ENCODE measurements at places on chromosomes 1 and 21. TPM values are rescaled to one million over a fixed set of nuclear protein-coding genes. Genes with fewer than 3 reads are reported as not detected.
A peak's percentile ranks its signal among the peaks of the same experiment; 100 is the strongest.

CFAP107 gene
- total RNA-seq, result not detected

HES2 gene
- total RNA-seq, result 0.36 TPM

DMBX1 gene
- 0.30 TPM for total RNA-seq

RBM11 gene
- 3.9 TPM for total RNA-seq

FDPS gene
- 370 TPM for total RNA-seq

PLEKHN1 gene
- 1.5 TPM for total RNA-seq

KRTAP19-3 gene
- not detected for total RNA-seq

HSF2BP gene
- 0.93 TPM for total RNA-seq

CNR2 gene
- total RNA-seq, result not detected

FCGR3B gene
- total RNA-seq, result not detected

DNA sequence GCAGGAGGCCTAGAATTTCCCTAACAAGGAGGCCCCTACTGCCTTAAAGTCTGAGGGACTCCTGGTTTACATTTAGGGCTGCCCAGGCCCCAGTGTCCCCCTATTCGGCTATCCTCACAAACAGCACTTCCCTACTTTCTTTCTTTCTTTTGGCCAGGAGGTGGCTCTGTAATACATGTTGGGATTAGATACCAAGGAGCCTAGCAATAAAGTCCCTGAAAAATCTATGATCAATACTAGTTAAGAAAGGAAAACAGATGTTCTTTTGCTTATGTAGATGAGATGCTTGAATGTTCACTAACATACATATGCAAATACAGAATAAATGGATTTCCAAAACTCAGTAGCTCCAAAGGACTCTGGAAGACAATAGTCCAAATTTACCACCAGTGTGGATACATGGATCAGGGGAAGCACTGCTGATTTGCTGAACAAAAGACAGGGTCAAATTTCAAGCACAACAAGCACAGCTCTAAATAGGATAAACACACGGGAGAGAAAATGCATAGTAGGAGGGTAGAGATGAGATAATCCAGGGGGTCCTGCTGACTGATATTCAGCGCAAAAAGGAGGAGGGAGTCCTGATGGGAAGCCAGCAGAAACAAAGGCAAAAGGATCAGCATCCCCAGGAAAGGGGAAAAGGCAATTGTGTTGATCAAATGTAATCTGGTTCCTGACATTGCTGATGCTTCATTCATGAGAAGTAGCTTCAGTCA is 240.0 kb downstream of the NUF2 start:
- DNase-seq, result peak; percentile 36

GRCh38 chr1:186715887-186716809 is 35.9 kb upstream of the PTGS2 start:
- DNase-seq, result no peak

GRCh38 chr1:167273027-167273800 is 52.5 kb downstream of the POU2F1 start:
- DNase-seq, result no peak

GRCh38 chr1:21659099-21659923 is 9.8 kb downstream of the RAP1GAP start:
- DNase-seq, result peak; percentile 62

- DNase-seq, result no peak
These were observed 45.5 kb upstream of the MRPS6 start for GRCh38 chr21:34027721-34028461.

DNA sequence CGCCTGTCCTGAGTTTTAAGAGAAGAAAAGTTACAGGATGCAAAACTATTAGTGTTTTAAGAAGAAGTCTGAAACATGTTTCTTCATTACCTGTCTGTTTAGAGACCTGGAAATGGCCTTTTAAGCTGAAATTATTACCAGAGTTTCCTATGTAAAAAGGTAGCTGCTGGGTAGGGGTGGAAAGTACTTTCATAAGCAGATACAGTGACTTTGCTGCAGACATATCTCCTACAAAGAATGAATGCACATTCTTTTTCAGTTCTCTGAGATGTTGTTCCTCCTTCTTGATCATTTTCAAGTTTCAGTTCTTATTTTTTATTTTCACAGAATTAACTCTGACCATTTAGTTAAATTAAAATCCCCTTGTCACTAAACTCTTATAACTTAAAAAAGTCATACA is 1329.6 kb downstream of the KCNT2 start:
- DNase-seq, result no peak

DNA sequence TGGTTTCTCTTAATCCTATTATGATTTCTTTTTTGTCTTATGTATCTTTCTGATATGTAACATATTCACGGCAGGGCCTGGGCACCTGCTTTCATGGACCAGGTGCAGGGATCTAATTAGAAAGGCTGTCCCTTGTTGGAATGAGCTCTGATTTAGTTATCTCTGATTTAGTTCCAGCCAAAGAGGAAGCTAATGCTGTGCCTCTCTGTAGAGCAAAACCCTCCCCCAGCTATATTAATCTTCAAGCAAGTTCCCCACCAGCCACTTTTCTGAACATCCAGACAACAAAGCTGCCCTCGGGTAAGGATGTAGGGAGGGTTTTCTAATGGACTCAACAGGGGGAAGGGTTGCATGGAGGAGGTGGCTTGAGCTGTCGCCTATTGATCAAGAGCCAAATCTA is 6.1 kb downstream of the TSACC start:
- no peak for DNase-seq

DNA sequence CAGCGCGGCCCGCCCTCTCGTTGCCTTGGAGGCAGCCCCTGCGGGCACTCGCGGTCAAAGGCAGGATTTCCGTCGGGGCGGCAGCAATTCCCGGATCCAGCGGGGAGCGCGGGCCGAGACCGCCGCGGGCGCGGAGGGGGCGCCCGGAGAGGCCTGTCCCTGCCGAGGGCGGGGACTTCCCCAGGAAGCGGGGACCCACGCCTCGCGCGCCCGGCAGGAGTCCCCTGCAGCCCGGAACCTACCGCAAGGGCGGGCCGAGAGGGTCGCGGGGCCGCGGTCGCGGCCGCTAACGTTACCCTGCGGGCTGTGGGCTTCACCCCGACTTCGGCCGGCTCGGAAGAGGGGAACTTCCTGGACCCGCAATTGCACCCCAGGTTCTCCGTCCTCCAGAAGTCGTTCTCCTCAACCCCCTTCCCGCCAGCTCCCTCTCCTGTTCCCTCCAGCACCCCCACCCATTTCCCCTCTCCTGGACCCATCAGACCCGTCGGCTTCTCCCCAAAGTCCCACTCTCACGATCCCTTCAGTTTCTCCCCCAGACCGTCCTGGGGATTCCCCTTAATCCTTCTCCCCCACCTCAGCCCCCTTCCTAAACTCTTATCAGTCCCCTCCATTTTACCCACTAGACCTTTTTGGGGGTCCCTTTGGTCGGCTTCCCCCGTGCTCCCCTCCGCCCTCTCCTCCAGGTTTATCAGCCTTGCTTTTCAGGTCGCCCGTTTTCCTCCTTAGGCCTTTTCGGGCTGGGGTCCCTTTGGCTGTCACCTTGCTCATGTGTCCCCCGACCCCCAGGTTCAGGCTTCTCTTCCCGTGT is 604 bp downstream of the FGR start:
- peak; percentile 67 for DNase-seq

DNA sequence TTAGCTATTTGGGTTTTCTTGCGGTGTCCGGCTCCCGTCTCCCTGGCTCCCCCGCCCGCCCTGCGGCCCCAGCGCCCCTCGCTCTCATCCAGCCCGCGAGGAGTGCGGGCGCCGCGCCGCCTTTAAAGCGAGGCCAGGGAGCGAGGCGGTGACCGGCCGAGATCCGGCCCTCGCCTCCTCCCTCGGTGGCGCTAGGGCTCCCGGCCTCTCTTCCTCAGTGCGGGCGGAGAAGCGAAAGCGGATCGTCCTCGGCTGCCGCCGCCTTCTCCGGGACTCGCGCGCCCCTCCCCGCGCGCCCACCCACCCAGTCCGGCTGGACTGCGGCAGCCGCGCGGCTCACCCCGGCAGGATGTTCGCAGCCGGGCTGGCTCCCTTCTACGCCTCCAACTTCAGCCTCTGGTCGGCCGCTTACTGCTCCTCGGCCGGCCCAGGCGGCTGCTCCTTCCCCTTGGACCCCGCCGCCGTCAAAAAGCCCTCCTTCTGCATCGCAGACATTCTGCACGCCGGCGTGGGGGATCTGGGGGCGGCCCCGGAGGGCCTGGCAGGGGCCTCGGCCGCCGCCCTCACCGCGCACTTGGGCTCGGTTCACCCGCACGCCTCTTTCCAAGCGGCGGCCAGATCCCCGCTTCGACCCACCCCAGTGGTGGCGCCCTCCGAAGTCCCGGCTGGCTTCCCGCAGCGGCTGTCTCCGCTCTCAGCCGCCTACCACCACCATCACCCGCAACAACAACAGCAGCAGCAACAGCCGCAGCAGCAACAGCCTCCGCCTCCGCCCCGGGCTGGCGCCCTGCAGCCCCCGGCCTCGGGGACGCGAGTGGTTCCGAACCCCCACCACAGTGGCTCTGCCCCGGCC is 492 bp downstream of the HLX start:
- peak; percentile 71 for DNase-seq

DNA sequence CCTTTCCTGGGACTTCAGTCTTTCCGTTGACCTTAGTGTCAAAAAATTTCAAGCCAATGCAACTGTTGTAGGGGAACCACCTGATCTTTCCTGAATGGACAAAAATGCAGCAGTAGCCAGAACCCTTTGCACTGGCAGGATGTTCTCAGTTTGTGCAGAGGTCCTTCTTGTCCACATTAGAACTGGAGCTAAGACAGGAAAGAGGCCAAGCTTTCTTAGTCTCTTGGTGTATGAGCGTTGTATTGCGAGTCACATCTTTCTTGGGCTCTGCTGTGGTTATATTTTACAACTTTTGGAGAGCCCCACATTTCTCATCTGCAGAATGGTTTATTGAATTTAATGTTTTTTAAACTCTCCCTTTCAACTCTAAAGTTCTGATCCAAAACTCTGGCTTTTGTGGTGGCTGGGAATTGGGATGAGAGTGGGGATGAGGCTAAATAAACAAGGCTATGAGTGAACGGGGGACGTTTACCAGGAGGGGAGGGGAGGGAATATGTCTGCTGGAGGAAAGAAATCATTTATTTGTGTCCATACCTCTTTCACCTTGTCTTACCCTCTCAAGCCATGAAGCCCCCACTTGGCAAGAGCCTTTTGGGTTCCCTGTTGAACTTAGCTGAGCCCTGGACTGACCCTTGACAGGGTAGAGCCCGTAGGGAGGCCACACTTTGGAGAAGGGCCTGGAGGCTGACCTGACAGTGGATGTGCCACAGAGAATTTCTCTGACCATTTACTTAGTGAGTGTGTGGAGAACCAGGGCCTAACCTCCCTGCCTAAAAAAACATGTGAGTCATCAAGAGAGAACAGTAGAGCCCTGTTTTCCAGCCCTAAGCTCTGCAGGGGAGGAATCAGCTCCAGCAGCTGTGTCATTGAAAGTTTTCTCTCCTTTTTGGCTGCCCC is 586 bp downstream of the CHI3L2 start:
- DNase-seq, result no peak

GRCh38 chr1:61337981-61338848 is 255.9 kb downstream of the NFIA start:
- no peak for DNase-seq

GRCh38 chr1:232012773-232013386 is 386.3 kb downstream of the DISC1 start:
- no peak for DNase-seq

DNA sequence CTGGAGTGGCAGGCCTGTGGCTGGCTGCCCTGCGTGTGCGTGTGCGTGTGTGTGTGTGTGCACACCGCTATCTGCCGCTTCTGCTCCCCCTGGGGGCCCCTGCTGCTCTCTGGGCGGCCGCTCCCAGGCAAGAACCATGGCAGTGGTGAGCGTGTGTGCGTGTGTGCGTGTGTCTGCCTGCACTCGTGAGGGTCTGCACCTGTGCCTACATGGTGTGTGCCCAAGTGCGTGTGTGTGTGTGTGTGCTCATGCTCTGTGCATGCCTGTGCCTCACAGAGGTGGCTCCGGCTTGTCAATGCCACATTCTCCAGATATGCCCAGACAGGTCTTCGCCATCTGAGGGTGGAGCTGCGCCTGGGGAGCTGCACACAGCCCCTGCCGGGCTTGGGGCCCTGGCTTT is 18.7 kb upstream of the PEX10 start:
- no peak for DNase-seq

DNA sequence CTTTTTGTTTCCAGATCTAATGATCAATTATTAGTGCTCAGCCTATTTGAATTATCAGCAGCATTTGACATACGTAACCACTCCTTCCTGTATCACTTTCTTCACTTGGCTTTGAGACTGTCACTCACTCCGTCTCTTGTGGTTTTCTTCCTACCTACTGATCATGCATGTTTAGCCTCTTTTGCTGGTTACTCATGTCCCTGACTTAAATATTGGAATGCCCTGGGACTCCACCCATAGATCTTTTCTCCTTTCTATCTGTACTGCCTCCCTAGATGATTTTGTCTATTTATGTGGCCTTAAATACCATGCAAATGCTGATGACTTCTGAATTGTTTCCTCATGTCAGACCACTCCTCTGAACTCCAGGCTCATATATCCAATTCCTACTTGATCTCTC is 57.7 kb upstream of the PDE4B start:
- DNase-seq, result no peak

- no peak for DNase-seq
These were observed 16.5 kb downstream of the TTC34 start for GRCh38 chr1:2784854-2785630.

DNA sequence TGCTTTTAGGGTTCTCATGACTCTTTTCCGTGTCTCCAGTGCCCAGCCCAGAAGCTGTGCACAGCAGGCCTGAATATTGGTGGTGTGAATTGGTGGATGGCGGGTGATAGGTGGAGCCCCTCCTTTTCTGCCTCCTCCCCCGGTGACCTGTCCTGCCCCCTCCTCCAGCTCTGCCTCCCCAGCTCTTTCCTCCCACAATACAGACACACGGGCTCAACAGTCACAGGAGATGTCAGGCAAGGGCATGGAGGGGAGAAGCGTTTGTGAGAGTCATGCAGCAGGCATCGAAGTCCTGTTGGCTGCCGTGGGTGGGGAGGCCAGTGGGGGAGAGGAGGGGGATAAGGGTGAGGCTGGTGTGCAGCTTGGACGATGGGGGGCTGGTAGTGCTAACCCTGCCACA is 17.3 kb upstream of the TTC4 start:
- DNase-seq, result no peak

All from H1 (cell line).